ENCODE measurements at places on chromosomes 11 and 22.

DNA sequence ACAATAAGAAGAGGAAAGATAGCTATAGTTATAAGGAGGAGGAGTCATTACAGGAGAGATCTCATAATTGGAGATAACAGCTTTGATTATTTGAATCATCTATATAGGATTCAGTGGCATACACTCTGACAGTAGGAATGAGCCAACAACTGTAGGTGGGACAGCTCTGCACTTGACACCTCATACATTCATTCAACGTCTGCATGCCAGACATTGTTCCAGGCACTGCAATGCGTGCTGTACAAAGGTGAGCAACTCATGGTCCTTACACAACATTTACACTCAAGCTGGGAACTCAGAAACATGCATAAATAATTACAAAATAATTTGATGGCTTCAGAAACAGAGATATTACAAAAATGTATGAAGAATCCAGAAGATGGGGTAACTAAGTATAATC, 154.3 kb downstream of the MSANTD4 start:
- no peak for DNase-seq

DNA sequence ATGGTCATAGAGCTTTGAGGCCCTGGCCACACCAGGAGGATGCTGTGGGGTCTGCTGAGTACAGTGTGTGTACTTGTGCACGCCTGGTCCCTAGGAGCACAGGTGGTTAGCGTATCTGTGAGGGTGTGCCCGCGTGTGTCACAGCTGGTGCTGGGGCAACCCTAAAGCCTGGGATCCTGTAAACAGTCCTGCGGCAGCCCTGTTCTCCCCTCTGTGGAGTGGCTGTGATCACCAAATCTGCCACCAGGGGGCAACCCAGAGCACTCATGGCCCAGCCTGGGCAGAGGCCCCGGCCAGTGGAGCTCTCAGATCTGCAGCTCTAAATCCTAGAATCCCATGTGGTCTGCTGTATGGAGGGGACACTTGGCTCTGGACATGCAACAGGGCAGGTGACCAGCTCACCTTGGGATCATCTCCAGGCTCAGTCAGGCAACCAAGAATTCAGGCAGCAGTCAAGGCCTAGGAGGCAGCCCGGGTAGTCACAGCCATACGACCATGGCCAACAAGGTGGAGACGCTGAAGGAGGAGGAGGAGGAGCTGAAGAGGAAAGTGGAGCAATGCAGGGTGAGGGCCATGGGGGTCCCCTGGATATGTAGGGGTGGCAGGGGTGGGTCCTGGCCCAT, 3.9 kb downstream of the SH3BP1 start:
- peak; percentile 96 for DNase-seq

DNA sequence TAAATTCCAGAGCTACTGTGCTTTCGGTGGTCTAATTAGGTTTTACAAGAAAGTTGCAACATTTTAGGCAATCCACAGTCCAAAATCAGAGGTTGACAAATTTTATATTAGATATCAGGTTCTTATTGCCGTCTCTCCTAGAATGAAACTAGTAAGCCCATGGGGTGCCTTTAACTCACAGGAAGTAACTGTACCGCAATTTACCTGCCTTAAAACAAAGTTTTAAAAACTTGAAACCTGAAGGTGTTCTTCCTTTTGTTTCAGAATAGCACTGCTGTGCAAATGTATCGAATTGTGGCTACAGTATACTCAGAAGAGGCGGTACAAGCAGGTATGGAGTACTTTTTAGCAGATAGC, 77.2 kb downstream of the PISD start:
- no peak for DNase-seq

DNA sequence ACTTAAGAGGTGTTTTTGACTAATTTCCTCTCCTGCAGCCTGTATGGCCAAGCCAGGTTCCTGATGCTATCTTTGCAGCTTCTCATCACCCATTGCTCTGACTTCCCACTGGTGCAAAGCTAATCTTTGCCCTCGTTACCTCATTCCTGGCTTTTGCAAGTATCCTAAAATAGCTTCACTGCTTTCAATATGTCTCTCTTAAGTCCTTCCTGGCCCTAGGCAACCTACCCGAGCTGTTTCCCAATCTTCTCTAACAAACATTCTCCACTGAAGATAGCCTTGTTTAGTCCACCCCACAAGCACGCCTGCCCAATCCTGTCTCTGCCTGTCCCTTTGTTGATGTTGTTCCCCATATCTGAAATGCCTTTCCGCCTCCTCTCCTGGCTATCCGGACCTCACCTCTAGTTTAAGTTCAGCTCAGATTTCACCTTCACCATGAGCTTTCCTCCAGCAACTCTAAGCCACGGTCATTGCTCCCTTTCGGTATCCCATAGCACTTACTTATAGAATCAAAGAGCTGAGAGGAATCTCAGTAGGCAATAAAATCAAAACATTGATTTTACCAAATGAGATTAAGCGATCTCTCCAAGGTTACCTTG, 30.1 kb upstream of the CECR2 start:
- peak; percentile 17 for DNase-seq

GRCh38 chr11:45258982-45259530, 27.1 kb downstream of the SYT13 start:
- no peak for DNase-seq
